ENCODE measurements at places on chromosomes 13 and 19.

DNA sequence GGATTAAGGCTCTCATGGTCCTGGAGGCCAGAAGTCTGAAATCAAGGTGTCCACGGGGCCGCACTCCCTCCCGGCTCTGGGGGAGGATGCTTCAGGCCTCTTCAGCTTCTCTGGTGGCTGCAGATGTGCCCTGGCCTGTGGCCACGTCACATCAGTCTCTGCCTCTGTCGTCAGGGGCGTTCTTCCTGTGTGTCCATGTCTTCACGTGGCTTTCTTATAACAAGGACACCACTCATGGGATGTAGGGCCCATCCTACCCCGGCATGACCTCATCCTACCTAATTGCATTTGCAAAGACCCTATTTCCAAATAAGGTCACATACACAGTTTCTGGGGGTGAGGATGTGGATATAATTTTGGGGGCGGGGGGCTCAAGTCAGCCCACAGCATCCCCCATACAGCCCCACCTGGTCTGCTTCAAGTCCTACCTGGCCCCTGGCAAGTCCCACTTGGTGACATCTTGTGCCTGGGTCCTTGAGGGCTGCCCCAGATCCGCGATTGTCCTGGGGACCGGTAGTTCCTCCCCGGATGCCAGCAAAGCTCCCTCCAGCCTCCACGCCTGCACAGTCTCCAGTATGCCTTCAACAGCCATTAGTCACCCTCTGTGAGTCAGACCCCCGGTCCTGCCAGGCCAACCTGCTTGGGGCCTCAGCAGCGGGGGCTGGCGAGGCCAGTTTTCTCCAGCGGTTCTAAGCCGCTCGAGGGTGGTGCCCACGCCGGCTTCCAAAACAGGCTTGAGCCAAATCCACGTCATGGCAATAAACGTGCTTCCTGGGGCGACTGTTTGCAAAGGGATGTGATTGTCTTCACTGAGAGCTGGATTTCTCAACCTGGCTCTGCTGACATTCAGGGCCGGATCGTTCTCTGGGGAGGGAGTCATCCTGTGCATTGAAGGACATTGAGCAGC, 32.2 kb downstream of the MYO9B start:
- peak; percentile 79 for DNase-seq

GRCh38 chr13:113178070-113178895, 19.8 kb downstream of the PROZ start:
- peak; percentile 17 for DNase-seq

- DNase-seq = no peak
Measured at GRCh38 chr19:5102520-5102919, 133.6 kb downstream of the KDM4B start.

DNA sequence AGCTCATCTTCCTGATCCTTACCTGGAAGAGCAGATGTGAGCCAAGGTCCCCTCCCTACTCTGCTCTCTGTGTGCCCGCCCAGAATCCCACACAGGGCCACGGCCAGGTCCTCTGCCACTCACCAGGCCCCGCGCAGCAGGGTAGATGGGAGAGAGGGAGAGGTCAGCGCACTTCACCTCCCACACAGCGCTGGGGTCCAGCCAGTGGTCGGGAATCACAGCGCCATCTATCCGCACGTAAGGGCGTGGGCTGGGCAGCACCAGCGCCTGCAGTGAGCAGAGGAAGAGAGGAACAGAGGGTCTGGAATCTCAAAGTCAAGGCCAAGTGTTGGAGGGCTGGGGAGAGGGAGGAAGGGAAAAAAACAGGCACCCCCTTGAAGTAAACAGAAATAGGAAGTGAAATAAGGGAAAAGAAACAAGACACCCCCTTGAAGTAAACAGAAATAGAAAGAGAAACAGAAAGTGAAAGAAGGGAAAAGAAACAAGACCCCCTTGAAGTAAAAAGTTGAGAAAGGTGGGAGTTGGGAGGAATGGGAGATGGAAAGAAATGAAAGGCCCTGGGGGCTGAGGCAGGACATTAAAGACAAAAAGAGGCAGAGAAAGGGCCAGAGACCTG, 7.0 kb upstream of the PLA2G4C start:
- no peak for DNase-seq

GRCh38 chr13:39410096-39410901, 192.7 kb downstream of the LHFPL6 start:
- no peak for DNase-seq

DNA sequence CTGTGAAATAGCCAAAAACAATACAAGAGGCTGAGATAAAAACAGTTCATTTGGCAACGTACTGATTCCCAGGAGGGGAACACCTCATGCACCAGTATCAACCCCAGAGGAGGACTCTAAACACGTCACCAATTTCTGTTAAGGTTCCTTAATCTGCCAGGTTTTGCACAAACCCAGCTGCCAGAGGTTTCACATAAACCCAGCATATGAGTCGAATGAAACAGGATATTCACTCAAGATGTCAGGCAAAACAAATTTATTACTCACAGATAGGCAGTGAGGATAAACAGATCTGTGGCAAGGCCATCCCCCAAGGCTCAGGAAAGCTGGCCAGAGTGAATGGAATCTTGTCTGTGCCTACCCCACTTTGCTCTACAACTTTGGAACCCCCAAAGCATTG, 210.9 kb downstream of the GPC5 start:
- DNase-seq = no peak

- DNase-seq = no peak
Measured at GRCh38 chr13:101565317-101565716, 112.8 kb downstream of the ITGBL1 start.

- no peak for DNase-seq
Measured at GRCh38 chr13:98466634-98467236, 110.2 kb downstream of the STK24 start.

- no peak for DNase-seq
Measured at GRCh38 chr19:35209646-35210045, 18.9 kb downstream of the FAM187B start.

GRCh38 chr13:35994131-35994966, 136.8 kb downstream of the DCLK1 start:
- DNase-seq = peak; percentile 67

GRCh38 chr13:25267715-25268114, 19.6 kb downstream of the MTMR6 start:
- DNase-seq = no peak

- DNase-seq = no peak
Measured at GRCh38 chr19:7013678-7014077, 7.6 kb downstream of the MBD3L2B start.
